Endothelial cell of umbilical vein (primary cell): ENCODE measurements at places on chromosomes 5 and 9. TPM values are rescaled to one million over a fixed set of nuclear protein-coding genes. Genes with fewer than 3 reads are reported as not detected.

GRCh38 chr9:135971892-135972291 lies 10.7 kb upstream of the UBAC1 start:
- no peak for DNase-seq

DNA sequence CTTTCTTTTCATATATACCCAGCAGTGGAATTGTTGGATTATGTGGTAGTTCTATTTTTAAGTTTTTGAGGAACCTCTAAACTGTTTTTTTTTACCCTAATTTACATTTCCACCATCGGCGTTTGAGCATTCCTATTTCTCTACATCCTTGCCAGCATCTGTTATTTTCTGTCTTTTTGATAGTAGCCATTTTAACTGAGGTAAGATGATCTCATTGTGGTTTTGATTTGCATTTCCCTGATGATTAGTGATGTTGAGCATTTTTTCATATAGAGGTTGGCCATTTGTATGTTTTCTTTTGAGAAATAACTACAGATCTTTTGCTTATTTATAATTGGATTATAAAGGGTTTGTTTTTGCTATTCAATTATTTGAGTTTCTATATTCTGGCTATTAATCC lies 71.7 kb upstream of the TNC start:
- no peak for DNase-seq

DNA sequence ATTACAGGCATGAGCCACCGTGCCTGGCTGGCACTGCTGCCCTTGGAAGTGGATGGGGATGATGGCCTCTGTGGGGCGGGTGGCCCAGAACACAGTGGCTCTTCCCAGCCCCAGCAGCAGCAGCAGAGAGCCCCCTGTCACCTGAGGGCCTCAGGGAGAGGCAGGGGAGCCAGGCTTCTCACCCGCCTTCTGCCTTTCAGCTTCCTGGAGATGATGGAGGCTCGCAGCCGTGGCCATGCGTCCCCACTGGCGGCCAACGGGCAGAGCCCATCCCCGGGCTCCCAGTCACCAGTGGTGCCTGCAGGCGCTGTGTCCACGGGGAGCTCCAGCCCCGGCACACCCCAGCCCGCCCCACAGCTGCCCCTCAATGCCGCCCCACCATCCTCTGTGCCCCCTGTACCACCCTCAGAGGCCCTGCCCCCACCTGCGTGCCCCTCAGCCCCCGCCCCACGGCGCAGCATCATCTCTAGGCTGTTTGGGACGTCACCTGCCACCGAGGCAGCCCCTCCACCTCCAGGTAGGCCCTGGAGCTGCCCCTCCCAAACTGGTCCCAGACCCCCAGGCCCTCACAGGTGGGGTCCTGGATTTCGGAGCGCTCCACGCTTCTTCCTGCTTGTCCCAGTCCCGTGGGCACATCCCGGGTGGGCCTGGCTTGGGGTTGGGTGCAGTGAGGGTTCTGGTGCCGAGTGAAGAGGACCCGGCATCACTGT lies 5.0 kb upstream of the AJM1 start:
- DNase-seq = no peak

DNA sequence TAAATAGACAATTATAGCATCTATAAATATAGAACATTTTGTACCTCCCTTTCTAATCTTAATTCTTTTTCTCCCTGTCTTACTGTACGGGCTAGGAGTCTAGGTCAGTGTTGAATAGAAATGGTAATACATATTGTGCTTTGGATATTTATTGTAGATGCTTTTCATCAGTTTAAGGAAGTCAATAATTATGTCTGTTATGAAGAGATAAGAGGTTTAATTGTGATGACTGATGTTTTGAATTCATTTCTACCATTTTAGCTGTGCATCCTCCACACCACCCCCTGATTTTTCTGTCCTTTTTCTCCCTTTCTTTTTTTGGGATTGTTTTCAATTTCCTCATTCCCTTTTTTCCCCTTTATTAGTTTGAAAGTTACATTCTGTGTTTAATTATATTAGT lies 95.8 kb downstream of the DOCK2 start:
- DNase-seq = no peak

PHYKPL gene
- total RNA-seq = 80.5 and 81.7 TPM in 2 replicates
